ENCODE measurements at places on chromosomes 5 and 9.

GRCh38 chr5:177412603-177413233 is 3.4 kb upstream of the F12 start:
- no peak for DNase-seq

- no peak for DNase-seq
These were observed 104.5 kb downstream of the STK32A start for GRCh38 chr5:147339313-147339712.

GRCh38 chr9:2874001-2874750 is 30.3 kb upstream of the PUM3 start:
- DNase-seq = no peak

GRCh38 chr5:102855681-102856388 is 100.7 kb downstream of the PAM start:
- no peak for DNase-seq

GRCh38 chr9:80951675-80952074 is 737.7 kb downstream of the TLE1 start:
- DNase-seq = no peak

DNA sequence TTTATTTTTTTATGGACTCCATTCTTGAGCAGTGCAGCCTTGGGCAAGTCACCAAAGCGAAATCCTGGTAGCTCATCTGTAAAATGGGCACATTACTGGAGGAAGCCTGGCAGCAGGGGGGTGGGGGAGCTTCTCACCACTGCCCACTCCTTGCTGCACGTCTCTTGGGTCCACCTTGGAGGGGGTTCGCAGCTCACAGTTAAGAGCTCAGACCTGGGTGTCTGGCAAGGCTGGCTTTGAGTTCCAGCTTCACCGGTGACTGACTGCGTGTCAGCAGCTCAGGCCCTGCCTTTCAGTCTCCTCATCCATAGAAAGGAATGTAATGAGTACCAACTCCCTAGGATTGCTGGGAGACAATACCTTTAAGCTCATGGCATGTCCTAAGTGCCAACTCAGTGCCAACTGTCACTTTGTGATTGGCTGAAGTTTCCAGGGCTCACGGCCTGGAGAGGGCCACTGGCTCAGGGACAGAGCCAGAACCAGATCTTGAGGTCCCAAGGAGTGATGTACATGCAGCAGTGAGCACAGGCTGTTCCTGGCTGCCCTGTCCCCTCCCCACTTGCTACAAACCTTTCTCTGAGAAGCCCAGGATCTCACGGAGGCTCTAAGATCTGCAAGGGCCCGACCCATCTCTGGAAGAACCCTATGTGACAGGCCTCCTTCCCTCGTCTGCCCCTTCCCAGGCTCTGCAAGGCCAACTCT is 72.9 kb downstream of the C9orf50 start:
- DNase-seq = no peak

DNA sequence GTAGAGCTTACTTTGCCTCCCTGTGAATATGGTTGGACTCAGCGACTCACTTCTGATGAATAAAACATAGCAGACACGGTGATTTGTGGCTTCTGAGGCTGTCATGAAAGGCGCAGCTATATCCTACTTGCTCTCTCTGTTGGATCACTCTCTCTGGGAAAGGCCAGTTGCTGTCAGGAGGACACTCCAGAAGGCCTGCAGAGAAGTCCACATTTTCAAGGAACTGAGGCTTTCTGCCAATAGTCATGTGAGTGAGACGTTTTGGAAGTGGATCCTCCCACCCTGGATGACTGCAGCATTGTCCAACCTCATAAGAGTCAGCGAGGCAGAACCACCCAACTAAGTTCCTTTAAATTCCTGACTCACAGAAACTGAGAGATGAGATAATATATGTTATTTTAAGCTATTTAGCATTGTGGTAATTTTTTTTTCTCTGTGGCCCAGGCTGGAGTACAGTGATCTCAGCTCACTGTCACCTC is 156.0 kb upstream of the MAST4 start:
- no peak for DNase-seq

DNA sequence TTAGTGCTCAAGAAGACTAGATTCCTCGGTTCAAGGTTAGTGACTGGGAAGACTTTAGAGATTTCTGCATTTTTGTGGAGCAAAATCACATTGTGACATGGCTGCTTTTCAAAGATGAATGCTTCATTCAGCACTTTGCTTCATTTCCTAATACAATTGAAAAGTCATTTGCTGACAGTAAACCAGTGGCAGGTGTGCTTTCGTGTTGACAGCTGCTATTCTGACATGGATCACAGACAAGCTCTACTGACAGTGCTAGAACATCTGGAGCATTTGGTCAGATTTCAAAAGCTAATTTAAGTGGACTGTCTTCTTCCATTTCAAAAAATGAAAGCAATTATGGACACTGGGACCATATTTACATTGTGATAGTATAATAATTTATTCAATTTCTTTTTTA is 1060.1 kb downstream of the PTPRD start:
- DNase-seq = no peak

- no peak for DNase-seq
These were observed 391.8 kb downstream of the ARHGEF28 start for GRCh38 chr5:74017786-74018211.

DNA sequence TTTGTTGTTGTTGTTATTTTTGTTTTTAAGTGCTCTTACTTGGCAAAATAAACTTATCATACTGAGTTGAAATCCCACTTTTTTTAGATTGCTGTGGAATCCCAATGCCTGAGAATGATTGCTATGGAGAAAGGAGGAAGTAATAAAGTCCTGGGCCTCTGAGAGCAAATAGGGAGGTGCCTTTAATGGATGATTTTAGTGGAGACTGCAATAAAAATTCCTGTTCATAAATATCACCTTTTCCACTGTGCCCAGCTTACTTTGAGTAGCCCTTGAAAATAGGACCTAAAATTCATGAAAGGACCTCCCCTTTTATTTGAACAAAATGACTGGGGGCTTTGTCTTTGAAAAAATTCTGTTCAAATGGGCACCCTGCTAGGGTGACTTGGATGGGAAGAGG is 21.8 kb upstream of the ANKH start:
- no peak for DNase-seq

- DNase-seq = no peak
These were observed 92.2 kb upstream of the ADAMTS2 start for GRCh38 chr5:179437341-179438001.

DNA sequence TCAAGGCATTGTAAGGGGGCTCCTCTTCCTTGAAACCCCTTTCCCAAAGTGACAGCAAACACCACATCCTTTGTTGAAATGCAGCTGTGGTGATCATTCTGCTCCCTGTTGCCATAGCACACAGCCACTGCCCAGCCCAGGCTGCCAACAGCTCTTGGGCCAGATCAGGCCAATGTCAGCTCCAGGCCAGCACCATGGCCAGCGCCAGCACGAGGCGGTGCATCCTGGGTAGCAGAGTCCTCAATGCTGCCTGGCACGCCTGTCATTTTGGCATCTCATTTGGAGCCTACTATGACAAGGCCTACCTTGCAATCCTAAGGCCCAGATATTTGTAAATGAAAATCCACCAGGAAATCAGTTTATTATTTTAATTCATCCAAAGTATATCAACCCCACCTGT is 390.6 kb downstream of the DNAH5 start:
- DNase-seq = no peak

DNA sequence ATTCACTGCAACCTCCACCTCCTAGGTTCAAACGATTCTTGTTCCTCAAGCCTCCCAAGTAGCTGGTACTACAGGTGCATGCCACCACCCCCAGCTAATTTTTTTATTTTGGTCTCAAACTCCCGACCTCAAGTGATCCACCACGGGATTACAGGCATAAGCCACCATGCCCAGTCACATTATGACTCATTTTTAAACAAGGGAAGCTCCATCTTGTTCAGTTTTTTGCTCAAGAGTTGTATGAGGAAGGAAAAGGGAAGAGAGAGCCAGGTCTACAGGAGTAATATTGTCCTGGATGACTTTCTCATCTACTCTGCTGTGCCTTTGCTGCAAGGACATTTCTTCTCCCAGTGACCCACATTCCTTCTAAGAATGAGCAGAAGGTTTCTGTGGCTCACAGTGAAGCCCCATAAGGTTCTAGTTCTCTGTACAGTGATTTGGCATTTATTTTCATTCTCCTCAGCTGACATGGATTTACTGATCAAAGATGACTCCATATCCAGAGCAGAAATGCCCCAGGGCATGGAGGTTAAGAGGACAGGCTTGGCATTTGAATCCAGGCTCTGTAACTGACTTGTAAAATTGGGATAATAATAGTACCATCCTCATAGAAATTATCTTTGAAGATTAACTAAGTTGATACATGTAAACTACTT is 153.5 kb downstream of the CDH6 start:
- DNase-seq = no peak

DNA sequence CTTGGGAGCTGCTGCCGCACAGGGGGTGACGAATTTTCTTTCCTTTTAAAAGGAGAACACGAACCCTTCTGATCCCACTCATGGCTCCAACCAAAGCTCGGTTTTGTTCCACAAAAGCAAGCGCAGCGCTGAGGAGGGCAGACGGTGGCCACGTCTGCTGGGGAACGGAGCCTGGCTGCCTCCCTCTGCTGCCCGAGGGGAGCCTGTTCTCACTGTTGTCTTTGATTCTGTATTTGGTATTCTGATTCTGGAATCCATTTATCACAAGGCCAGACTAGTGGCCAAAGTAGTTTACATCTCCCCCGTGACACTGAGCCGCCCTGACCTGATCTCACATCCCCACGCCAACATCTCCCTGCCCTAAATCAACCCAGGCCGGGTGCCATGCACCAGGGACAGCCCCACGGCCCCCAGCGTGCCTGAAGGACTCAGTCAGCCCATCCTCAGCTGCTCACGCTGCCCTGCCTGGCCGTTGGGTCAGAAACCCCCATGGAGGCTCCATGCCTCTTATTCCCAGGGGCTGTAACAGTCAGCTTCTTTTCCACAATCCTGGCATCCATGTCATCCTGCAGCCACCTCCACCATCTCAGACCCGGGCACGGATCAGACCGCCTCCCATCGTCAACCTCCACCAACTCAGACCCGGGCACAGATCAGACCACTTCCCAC is 6.7 kb upstream of the NSMF start:
- DNase-seq = no peak

- no peak for DNase-seq
These were observed 27.5 kb upstream of the GPR21 start for GRCh38 chr9:123005964-123006363.

DNA sequence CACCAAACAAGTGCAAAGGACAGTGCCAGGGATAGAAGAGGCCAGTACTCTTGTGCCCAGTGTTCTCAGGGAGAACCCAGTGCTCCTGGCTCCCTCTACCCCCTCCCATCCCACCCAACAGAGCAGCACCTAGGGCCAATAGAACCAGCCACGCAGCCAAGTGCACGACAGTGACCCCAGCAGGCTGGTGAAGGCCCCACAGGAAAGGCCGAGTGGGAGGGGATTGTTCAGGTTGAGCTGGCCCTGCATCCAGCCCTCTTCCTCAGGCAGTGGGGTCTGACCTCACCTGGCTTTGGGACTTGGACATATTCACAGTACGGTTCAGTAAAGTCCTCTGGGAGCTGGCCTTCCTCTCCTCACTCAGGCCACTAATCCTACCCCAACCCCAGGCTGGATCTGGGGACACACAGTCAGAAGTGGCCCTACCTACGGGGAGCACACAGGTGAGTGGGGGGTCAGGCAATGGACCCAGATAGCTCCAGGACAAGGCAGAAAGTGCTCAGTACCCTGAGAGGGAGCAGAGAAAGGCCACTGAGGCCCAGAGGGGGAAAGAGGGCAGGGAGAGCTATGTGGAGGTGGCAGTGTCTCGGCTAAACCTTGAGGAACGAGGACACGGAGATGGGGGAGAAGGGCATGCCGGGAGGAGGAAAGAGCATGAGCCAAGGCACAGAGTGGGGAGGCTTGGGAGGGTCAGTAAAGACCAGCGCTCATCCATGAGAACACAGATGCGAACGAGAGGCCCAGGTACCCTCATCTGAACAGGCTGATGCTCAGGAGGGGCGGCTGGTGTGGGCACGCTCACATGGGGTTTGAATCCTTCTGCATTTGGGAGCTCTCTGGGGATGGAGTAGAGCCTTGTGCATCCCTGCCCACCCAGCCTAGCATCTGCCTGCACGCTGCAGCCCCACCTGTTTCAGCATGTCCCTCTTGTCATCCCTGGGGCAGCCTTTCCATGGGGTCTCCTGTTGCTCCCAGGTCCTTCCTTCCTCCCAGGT is 25.6 kb downstream of the POLR1E start:
- no peak for DNase-seq

DNA sequence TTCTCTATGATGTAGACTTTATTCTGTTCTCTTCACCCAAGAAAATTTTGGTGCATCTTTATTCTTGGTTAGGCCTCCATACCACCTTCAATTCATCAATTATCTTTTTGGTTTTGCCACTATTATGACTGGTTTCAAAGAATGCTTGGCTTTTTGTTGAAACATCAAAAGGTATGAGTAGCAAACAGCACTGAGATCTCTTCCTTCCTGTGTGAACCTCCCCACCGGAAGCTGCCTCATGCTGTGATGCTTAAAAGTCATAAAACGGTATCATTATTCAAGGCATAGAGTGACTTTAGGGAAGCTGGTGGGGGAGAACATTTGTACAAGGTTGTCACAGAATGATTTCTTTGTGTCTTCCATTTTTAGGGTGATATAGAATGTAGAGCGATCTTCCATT is 70.6 kb downstream of the IQGAP2 start:
- peak; percentile 49 for DNase-seq

GRCh38 chr5:145495196-145495595 is 339.9 kb downstream of the PRELID2 start:
- no peak for DNase-seq

GRCh38 chr5:33679791-33680190 is 212.0 kb downstream of the ADAMTS12 start:
- no peak for DNase-seq

- DNase-seq = no peak
These were observed 798 bp downstream of the PITX1 start for GRCh38 chr5:135032999-135033861.

GRCh38 chr9:112020680-112021596 is 124.3 kb downstream of the UGCG start:
- no peak for DNase-seq

- DNase-seq = no peak
These were observed 337.9 kb downstream of the PDE4D start for GRCh38 chr5:59555596-59555995.

DNA sequence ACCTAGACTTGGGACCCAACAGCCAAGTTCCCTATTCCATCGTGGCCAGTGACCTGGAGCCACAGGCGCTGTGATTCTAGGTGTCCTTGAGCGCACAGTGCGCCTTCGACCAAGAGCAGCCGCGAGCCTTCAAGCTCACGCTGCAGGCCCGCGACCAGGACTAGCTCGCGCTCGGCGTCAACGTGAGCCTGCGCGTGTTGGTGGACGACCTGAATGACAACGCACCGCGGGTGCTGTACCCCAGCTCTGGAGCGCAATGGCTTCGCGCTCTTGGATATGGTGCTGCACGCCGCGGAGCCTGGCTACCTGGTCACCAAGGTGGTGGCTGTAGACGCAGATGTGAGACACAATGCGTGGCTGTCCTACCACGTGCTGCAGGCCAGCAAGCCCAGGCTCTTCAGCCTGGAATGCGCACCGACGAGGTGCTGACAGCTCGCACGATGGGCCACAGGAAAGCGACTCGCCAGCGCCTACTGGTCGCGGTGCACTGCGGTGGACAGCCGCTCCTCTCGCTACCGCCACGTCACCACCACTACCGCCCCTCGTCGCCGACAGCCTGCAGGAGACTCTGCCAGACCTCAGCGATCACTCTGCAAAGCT is 11.4 kb downstream of the PCDHGA12 start:
- no peak for DNase-seq

Measured in CD4-positive, alpha-beta T cell (primary cell).